ENCODE measurements at places on chromosomes 13 and 19.
A peak's percentile ranks its signal among the peaks of the same experiment; 100 is the strongest.

DNA sequence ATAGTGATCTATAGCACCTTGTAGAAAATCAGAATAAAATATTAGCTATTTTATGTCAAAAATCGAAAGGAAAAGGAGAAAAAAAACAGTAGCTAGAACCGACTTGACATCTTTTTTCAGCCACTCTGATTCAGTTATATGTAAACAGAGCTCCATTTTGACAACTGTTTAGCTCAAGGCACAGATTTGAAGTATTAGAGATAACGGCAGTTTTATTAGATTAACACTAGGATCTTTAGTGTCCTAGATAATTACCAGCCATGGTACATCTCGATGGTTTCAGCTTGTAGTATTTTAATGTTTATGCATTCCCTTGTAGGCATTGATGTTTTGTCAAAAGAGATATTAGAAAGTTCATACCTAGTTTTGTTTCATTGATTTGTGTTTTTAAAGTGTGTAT is 67.3 kb downstream of the PCDH17 start:
- no peak overlapping the region for H3K4me3 ChIP-seq
- DNase-seq = no peak
- no peak overlapping the region for H3K27ac ChIP-seq
- no peaks in the 10 kb centered on the region for H3K27me3 ChIP-seq
- H3K4me1 ChIP-seq = no peaks in the 10 kb centered on the region

DNA sequence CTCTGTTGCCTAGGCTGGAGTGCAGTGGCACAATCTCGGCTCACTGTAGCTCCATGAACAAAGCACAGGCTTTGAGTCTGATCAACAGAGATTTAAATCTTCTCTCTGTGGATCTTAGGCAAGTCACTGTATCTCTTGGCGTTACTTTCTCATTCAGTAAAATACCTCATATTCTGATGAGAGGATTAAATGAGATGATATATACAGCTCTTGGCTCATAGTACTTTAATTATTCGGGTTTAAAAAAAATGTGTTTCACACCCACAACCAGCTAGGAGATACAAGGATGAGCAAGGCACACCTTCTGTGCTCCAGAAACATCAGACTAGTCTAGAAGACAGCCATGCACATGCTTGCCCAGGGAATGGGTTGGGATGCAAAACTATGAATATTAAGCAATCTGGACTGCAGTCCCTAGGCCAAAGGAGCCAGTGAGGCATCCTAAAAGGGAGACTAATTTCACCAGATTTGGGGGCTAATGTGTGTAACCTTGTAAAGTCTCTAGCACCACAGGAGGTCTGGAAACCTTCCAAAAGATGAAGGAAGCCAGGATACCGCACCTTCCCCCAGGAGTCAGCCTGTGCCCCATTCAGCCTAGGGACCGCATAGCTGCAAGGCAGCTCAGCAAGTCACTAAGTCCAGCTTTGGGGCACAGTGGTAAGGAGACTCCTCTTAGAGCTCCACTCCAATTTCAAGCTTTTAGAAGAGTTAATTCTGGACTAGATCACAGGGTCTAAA is 2.5 kb downstream of the VPS36 start:
- no peak overlapping the region for H3K4me3 ChIP-seq
- H3K36me3 ChIP-seq = no peaks in the 10 kb centered on the region
- H3K27me3 ChIP-seq = no peaks in the 10 kb centered on the region
- H3K27ac ChIP-seq = no peak overlapping the region
- peaks cover 5% of the 10 kb centered on the region for H3K4me1 ChIP-seq

DNA sequence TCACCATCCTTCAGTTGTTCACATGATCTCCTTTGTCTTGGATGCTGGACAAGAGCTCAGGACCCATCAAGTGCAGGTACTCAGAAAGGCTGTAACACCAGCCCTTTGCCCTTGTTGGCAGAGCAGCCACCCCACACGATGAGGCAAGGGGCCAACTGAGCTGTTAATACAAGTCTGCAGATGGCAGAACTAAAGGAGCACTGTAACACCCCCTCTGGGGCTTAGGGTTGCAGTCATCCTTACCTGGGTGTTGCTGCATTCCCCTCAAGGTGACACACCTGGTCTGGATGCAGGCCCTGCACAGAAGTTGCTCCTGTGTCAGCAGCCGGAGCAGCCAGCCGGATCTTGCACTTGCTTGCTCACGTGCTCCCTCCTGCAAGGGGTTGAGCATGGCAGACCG is 52.0 kb downstream of the STARD13 start:
- peaks cover 67% of the 10 kb centered on the region for H3K4me1 ChIP-seq
- no peak overlapping the region for H3K27ac ChIP-seq
- no peaks in the 10 kb centered on the region for H3K27me3 ChIP-seq
- H3K4me3 ChIP-seq = no peak overlapping the region

- H3K27me3 ChIP-seq = no peaks in the 10 kb centered on the region
- H3K4me3 ChIP-seq = no peak overlapping the region
- DNase-seq = peak; percentile 38
- H3K36me3 ChIP-seq = no peaks in the 10 kb centered on the region
- H3K27ac ChIP-seq = no peak overlapping the region
Observed at GRCh38 chr19:34588249-34588648, 88.7 kb downstream of the SCGB2B2 start.

- DNase-seq = peak; percentile 11
- H3K4me1 ChIP-seq = no peaks in the 10 kb centered on the region
- H3K4me3 ChIP-seq = no peak overlapping the region
- no peaks in the 10 kb centered on the region for H3K36me3 ChIP-seq
- no peak overlapping the region for H3K27ac ChIP-seq
Observed at GRCh38 chr19:45922281-45922680, 7.7 kb upstream of the NANOS2 start.

DNA sequence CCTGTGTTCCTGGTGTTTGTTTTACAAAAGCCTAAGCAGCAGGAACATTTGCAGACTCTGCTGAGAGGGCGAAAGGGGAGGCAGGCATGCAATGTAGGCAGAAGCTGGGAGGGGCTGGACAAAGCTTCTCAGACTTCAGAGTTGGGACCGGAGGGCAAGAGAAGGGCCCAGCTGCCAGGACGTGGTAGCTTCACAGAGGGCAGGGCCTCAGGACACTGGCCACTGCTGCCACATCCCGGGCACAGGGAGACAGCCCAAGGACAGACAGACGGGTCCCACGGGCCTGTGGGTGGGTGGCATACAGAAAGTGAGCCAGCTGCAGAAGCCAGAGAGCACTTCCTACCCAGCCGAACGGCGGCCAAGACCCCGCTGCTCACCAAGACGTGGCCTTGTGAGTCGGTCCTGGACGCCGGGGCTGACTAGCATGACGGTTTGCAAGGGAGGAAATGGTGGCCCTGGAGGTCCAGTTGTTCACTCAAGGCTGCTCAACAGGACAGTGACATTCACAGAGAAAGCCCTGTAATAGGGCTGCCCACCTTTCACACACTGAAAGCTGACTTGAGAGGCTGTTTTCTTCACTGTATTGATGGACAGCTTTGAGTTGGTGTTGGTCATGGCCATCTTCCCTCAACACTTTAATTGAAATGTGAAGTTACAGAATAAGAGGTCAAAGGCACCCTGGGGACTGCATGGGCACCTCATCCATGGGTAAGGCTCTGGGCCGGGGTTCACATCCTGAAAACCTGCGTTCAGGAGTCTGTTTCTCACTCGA is 23.7 kb upstream of the TFDP1 start:
- H3K27ac ChIP-seq = no peak overlapping the region
- no peaks in the 10 kb centered on the region for H3K4me1 ChIP-seq
- H3K4me3 ChIP-seq = no peak overlapping the region
- no peak for DNase-seq
- H3K27me3 ChIP-seq = no peaks in the 10 kb centered on the region
- no peaks in the 10 kb centered on the region for H3K36me3 ChIP-seq

DNA sequence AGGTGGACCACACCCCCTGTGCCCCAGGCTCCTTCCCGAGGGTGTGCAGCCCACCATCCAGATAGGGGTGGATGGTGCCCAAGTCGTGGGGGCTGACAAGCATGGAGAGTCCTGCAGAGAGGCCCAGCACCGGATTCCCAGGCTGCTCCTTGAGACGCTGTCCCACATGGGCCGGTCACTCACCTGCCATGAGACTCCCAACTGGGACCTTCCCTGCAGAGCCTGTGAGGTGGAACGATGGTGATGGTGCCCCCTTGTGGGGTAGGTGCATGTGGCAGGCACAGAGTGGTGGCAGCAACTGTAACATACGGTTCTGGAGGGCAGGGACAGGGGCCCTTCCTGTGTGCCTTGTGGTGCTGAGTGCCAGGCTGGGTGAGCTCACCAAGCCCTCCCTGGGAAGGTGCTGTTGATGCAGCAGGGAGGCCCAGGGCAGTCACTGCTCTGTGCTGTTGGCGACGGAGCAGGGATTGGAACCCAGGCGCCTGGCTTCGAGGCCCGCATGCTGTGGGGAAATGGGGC is 33.1 kb downstream of the PPP1R37 start:
- H3K4me1 ChIP-seq = peaks cover 16% of the 10 kb centered on the region
- H3K27ac ChIP-seq = no peak overlapping the region
- no peaks in the 10 kb centered on the region for H3K27me3 ChIP-seq
- H3K36me3 ChIP-seq = no peaks in the 10 kb centered on the region
- DNase-seq = peak; percentile 72
- no peak overlapping the region for H3K4me3 ChIP-seq

DNA sequence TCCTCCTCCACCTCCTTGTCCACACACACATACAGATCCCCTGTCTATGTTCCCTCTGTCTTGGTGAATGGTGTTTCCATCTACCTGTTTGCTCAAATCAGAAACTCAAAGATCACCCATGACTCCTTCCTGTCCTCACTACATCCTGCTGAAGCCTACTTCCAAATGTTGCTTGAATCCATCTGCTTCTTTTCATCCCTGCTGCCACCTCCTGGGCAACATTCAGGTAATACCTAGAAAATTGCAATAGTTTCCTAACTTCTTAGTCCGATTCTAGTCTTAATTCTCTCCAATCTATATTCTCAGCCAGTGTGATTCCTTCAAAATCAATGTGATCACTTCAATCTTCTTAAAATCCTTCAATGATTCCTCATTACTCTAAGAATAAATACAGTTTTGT is 155.5 kb upstream of the STARD13 start:
- peak; percentile 60 for DNase-seq
- no peak overlapping the region for H3K4me3 ChIP-seq
- H3K4me1 ChIP-seq = peaks cover 20% of the 10 kb centered on the region
- no peak overlapping the region for H3K27ac ChIP-seq

DNA sequence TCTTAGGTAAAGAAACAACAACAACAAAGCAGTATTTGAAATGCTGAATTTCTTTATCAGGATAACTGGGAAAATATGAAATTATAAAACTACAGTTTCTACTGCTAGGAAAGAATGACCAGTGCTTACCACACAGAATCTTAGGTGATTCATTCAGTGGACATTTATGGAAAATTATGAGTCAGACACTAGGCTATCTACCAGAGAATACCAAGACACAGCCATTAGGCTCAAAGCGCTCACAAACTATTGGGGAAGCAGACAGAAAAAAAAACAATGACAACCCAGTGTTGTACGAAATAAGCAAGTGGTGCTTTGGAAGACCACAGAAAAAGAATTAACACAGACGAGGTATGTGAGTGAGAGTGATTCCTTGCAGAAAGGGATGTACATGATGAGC is 1019.5 kb downstream of the PCDH9 start:
- no peaks in the 10 kb centered on the region for H3K27me3 ChIP-seq
- no peak overlapping the region for H3K4me3 ChIP-seq
- H3K4me1 ChIP-seq = peaks cover 5% of the 10 kb centered on the region
- H3K27ac ChIP-seq = peak overlapping the region; percentile 27
- DNase-seq = peak; percentile 76

GRCh38 chr19:55440411-55441105 is 2.5 kb downstream of the SHISA7 start:
- H3K27me3 ChIP-seq = peaks cover 49% of the 10 kb centered on the region
- DNase-seq = no peak
- no peaks in the 10 kb centered on the region for H3K4me1 ChIP-seq
- H3K36me3 ChIP-seq = no peaks in the 10 kb centered on the region
- no peak overlapping the region for H3K4me3 ChIP-seq

GRCh38 chr13:37127691-37128241 is 22.3 kb upstream of the CSNK1A1L start:
- no peak overlapping the region for H3K4me3 ChIP-seq
- H3K36me3 ChIP-seq = no peaks in the 10 kb centered on the region
- no peak overlapping the region for H3K27ac ChIP-seq
- no peaks in the 10 kb centered on the region for H3K4me1 ChIP-seq
- DNase-seq = peak; percentile 14
- H3K27me3 ChIP-seq = no peaks in the 10 kb centered on the region

DNA sequence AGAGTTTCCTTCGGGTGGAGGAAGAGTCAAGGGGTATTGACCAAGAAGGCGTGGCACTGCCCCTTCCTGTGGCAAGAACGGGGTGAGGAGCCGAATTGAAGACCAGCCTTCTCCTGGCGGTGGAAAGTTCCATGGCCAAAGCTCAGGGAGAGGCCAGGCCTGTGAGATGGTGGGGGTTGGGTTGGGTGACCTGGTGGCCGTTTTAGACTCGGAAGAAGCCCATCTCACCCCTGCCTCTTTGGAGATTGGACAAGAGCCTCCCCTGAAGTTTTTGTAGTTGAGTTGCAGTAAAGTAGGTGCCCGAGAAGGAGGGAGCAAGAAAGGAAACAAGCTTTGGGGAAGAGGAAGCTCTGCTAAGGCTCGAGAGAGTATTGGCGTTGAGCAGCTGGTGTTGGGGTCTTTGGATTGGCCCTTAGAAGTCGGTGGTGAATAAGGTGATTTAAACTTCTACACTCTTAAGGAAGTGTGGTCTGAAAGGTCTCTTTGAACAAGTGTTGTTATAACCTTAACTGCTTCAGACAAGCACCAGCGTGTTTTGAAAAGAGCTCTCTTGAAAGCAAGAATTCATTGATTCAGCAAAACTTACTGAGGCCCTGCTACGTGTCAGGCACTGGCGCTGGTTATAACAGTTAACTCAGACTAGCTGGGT is 964 bp downstream of the SPINT2 start:
- DNase-seq = peak; percentile 40
- H3K4me3 ChIP-seq = peak overlapping the region; percentile 91
- H3K4me1 ChIP-seq = peaks cover 53% of the 10 kb centered on the region
- no peaks in the 10 kb centered on the region for H3K27me3 ChIP-seq
- no peaks in the 10 kb centered on the region for H3K36me3 ChIP-seq
- H3K27ac ChIP-seq = peak overlapping the region; percentile 73

DNA sequence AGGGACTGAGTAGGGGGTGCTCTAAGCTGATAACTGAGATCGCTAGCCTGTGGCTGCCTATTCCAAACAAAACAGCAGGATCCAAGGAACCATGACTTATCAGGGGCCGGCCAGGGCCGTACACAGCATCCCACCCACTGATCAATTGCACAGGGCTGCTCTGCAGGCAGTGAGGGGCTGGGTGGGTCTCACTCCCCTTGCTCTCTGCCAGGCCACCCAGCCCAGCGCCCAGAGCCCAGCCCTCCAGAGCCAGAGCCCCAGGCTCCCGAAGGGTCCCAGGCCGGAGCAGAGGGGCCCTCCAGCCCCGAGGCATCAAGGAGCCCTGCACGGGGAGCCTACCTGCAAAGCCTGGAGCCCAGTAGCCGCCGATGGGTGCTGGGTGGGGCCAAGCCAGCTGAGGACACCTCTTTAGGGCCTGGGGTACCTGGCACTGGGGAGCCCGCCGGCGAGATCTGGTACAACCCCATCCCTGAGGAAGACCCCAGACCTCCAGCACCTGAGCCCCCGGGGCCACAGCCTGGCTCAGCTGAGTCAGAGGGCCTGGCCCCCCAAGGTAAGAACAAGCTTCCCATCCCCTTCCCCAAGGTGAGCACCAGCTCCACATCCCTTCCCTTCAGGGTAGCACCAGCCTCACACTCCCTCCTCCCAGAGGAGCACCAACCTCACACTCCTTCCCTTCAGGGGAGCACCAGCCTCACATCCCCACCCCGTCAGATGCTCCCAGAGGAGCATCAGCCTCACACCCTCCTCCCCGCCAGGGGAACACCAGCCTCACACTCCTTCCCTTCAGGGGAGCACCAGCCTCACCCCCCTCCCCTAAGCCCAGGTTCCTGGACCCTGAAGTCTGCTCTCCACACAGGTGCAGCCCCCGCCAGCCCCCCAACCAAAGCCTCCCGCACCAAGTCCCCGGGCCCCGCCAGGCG is 1.9 kb downstream of the SYDE1 start:
- H3K4me3 ChIP-seq = no peak overlapping the region
- no peak overlapping the region for H3K27ac ChIP-seq
- H3K36me3 ChIP-seq = peaks cover 8% of the 10 kb centered on the region
- no peaks in the 10 kb centered on the region for H3K27me3 ChIP-seq
